ENCODE measurements at places on chromosomes 7 and 10.

- no peak for DNase-seq
Measured at GRCh38 chr10:103658049-103658577, 164.6 kb downstream of the NEURL1 start.

GRCh38 chr7:101884671-101885596 lies 67.5 kb downstream of the CUX1 start:
- no peak for DNase-seq

- DNase-seq: no peak
Measured at GRCh38 chr7:103773726-103774125, 215.7 kb downstream of the RELN start.

DNA sequence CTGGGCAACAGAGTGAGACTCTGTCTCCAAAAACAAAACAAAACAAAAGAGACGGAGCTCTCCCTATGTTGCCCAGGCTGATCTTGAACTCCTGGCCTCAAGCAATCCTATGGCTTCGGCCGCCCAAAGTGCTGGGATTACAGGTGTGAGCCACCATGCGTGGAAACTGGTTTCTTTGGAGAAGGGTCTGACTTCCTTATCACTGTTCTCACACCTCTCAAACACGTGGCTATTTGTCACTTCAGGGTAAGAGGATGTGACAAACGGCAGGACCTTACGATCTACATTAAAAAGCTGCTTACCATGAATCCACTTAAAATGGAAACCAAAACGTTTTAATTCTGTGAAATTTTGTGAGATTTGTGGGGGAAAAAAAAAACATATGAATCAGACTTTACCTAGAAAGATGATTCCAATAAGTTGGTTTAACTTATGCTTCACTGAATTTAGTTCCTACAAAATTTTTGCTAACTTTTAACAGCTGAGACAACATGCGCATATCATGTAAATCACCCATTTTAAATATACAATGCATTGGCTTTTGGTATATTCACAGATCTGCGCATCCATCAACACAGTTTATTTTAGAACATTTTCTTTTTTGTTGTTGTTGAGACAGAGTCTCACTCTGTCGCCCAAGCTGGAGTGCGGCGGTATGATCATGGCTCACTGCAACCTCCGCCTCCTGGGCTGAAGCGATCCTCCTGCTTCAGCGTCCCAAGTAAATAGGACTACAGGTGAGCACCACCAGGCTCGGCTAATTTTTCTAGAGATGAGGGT lies 18.7 kb upstream of the FOXK1 start:
- no peak for DNase-seq

DNA sequence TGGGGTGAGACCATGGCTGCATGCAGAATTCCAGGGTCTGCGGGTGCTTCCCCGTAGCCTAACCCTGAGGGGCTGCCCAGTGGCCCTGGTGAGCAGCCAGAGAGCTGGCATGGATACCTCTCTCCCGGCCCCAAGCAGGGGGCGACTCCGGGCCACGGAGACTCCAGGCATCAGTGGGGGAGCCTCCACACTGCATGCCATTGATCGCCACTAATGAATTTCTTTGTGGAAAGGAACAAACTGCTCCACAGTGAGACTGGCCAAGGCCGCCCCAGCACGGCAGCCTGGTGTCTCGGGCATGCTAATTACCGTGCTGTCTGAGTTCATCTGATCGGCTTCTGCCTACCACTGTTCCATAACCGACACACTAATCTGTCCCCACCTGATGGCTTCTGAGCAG lies 184.4 kb downstream of the GRID1 start:
- DNase-seq: no peak

- DNase-seq: no peak
Measured at GRCh38 chr10:59894114-59894513, 12.2 kb downstream of the CCDC6 start.

- DNase-seq: no peak
Measured at GRCh38 chr10:49632406-49633317, 18.8 kb downstream of the CHAT start.

GRCh38 chr10:23432166-23432565 lies 6.7 kb upstream of the OTUD1 start:
- DNase-seq: no peak

- no peak for DNase-seq
Measured at GRCh38 chr7:19242246-19242645, 97.0 kb upstream of the FERD3L start.

DNA sequence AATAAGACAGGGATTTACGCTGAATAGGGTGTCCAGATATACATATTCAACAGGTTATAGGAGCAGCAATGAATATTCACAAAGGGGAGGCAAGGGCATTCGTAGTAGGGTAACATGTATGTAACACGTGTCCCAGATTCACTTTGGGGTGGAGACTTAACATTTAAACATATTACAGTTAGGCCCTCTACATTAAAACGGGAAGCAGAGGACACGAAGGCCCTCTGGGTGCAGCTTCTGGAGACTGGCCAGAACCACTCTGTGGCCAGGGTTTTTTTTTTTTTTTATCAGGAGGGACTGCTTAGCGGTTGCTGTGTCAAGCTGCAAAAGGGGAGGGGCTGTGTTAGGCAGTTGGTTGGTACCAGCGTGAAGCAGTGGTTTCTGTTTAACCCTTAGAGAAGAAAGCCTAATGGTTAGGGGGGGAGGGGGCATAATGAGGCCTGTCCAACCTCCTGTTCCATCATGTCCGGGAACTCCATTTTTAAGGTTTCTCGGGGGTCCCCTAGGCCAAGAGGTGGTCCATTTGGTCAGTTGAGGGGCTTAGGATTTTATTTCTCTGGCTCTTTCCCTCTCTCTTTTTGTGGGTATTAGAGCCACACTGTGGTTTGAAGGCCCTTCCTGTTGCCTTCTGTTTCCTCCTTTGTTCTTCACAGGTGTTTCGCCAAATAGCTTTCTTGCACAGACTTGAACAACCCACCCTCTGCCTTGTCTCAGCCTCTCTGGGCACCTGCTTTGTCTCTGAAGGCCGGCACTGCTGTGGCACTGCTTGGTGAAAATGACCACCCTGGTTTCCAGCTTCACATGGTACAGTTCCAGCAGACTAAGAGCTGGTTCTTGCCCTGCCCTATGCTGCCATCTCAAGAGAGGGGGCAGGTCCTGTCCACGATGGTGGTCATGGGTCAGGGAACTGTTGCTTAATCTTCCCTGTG lies 26.4 kb downstream of the PRF1 start:
- DNase-seq: no peak

- no peak for DNase-seq
Measured at GRCh38 chr7:149385195-149385950, 75.5 kb downstream of the ZNF777 start.

DNA sequence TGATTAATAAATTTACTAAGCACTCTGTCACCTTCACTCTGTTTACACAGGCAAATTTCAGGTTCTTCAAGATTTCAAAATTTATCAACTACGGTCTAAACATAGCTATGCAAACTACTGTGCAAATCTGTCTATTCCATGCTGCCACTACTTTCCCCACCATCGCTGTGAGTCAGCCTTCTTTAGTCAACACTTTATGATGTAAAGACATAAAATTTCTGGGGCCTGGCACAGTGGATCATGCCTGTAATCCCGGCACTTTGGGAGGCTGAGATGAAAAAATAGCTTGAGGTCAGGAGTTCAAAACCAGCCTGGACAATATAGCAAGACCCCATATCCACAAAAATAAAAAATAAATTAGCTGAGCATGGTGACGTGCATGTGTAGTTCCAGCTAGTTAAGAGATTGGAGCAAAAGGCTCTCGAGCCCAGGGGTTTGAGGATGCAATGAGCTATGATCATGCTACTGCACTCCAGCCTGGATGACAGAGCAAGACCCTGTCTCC lies 42.6 kb downstream of the CNOT4 start:
- no peak for DNase-seq

DNA sequence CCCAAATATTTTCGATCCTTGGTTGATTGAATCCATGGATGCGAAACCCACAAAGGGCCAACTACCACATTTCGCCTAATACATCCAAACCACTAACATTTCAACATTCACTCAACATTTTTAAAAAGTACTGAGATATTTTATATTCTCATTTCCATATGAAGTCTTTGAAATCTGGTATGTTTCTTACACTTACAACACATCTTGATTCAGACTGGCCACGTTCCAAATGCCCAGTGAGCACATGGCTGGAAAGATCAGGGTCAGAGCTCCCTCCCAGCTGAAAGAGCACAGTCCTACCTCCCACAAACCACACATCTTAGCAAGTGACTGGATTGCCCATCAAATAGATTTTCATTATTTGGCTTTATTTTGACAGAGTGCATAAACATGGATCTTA lies 18.9 kb downstream of the NCAPG2 start:
- no peak for DNase-seq

GRCh38 chr7:360454-361100 lies 70.6 kb downstream of the FOXL3 start:
- peak; percentile 29 for DNase-seq

DNA sequence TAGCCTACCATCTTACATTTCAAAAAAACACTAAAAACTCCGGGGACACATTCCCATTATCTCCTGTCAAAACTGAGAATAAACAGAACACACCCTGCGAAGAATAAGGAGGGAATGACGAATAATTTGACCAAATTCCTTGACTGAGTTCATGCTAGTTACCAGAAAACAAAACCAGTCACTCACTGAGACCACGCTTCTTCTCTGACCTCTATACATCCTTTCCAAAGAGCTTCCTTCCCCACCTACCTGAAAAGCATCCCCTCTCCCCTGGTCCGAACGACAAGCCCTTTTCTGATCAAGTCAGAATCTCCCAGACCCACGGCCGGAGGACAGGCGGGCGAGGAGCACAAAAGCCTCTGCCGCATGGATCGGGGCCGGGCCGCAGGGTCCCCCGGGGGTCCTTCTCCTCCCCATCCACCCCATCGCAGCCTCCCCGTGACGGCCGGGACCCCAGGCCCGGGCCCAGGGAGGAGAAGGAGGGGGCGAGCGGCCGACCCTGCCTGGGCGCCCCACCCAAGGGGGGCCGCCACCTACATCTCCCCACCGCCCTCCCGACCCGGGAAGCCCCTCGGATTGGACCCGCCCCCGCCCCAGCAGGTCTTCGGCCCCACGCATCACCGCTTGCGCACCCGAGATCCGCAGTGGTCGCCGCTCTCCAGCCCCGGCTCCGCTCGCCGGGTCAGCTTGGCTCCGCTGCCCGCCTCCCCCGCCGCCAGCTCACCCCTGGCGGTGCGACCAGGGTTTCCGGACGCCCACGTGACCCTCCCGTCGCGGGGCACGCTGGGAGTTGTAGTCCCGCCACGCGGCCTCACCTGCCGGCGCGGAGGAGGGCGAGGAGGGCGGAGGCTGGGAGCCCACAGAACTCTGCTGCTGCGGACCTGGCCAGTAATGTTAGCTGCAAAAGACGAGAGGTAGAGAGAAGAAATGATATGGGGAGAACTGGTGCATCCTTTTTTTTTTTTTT lies at the start of gene SLC37A3:
TSS of gene SLC37A3 (minus strand) at position 747 of the 967 bp plus-strand sequence. CDS start 16,004 bp downstream, outside the sequence.
- peak; percentile 69 for DNase-seq

DNA sequence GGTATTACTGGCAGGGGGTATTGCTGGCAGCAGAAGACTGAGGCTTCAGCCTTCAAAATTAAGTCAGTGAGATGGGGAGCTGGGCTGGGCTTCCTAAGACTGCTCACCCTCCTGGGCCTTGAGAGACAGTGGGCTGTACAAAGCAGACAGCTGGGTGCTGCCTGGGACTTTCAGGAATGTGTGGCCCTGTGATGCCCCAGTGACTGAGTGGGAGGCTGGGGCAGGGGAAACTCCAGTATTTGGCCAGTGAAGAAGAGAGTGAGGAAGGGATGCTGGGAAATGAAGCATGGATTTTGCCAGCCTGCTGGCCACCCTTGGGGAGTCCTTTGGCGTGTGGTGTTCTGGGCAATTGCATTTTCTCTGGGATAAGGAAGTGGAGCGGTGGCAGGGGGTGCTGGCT lies 442 bp downstream of the ANKRD2 start:
- no peak for DNase-seq

GRCh38 chr10:83605783-83606630 lies 533.3 kb upstream of the GHITM start:
- DNase-seq: no peak

- DNase-seq: no peak
Measured at GRCh38 chr7:12111422-12112405, 99.4 kb upstream of the TMEM106B start.

GRCh38 chr7:92409357-92409756 lies 37.9 kb upstream of the GATAD1 start:
- no peak for DNase-seq

- DNase-seq: no peak
Measured at GRCh38 chr10:86254526-86255174, 111.9 kb downstream of the GRID1 start.

- DNase-seq: no peak
Measured at GRCh38 chr7:129341816-129342806, 92.1 kb upstream of the STRIP2 start.

- DNase-seq: no peak
Measured at GRCh38 chr10:47098238-47098637, 187.0 kb downstream of the PTPN20 start.

- no peak for DNase-seq
Measured at GRCh38 chr10:111873621-111874135, 309.9 kb downstream of the GPAM start.

DNA sequence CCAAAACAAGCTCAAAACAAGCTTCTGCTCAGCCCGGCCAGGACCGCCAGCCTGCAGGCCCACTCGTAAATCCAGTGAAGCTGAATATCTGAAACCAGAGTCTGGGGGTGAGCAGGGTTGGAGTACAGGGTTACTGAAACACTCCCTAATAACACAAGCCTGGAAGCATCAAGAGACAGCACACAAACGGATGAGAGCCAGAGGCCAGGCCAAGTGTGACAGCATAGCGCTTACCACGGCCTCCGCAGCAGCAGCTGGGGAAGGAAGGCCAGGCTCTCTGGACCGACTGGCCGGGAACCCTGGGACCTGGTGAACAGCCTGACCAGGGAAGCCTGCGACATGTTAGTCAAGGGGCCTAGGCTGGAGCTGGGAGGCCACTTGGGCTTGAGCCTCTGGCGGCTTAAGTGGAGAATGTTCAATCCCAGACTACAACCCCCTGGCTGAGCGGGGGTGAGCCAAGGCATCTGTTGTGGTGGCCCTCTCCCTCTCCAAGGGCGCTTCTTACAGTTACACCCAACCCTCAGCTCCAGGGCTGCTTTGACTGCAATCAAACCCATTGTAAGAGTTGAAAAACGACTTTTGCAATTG lies 21.7 kb upstream of the RNF32 start:
- no peak for DNase-seq

GRCh38 chr7:36943591-36944435 lies 219.5 kb upstream of the AOAH start:
- DNase-seq: no peak

DNA sequence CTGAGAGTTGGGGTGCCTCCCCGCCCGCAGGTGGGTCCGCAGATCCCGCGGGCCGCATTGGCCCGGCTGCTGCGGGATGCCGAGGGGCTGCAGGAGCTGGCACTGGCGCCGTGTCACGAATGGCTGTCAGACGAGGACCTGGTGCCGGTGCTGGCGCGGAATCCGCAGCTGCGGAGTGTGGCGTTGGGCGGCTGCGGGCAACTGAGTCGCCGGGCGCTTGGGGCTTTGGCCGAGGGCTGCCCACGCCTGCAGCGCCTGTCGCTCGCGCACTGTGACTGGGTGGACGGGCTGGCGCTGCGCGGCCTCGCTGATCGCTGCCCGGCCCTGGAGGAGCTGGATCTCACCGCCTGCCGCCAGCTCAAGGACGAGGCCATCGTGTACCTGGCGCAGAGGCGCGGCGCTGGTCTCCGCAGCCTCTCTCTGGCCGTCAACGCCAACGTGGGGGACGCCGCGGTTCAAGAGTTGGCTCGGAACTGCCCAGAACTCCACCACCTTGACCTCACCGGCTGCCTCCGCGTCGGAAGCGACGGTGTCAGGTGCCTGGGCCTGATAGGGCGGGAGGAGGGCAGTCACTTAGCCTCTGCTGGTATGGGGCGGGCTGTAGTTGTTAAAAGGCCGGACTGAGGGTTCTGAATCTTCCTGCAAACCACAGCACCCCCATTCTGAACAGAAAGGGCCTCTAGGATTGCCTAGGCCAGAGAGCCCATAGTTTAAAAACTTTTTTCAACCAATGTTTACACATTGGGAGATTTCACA lies 1.3 kb downstream of the FBXL15 start:
- no peak for DNase-seq
